ENCODE measurements at places on chromosomes 3 and 15.

GRCh38 chr3:57673156-57673555, 19.7 kb downstream of the DENND6A start:
- no peak for DNase-seq

DNA sequence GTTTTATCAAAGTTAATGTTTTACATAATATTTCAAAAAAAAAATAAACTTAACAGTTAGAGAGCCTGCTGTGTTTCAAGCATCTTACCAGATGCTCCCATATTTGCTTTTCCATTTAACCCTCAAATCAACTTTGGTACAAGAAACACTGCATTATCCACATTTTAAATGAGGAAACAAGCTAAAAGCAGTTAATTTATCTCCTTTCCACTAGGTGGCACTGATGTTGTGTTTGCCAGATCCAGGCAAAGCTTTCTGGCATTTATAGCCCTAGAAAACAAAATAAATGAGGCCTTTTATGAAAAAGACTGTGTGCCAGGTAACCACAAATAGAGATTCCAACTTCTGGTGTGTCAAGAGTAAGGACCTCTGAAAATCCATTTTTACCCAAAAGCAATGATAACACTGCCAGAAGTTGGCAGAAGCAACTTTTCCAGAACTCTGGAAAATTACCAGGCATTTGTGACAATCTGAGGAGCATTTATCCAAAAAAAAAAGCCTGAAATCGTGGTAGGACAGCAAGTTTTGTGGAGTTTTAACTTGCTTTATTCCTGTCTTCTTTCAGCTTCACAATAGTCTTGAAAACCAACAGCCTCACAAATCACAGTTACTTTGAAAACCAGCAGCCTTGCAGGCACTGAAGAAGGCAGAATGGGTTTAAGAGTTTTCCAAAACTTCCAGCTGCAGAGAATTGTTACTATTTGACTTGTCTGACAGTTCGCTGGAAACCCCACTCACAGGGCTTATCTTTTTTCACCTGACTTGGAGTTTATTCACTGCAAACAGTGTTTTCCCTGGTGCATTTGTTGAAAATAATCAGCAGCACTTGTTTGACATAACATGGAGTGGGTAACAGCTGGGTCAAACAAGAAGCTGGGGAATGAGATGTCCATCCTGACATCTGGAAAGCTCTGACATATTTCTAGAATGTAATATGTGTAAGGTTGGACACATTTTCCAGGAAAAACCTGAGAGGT, 9.2 kb downstream of the FAM162A start:
- DNase-seq: no peak

DNA sequence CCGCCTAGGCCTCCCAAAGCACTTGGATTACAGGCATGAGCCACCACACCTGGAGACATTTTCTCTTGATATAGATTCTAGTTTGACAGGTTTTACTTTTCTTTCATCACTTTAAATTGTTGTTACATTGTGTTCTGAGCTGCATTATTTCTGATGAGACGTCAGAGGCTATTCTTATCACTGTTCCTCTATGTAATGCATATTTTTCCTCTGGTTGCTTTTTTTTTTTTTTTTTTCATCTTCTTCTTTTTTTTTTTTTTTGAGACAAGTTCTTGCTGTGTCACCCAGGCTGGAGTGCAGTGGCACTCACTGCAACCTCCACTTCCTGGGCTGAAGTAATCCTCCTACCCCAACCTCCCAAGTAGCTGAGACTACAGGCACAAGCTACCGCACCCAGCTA, 41.2 kb downstream of the TRA2B start:
- no peak for DNase-seq

- DNase-seq: no peak
Measured at GRCh38 chr15:95227235-95227634, 995.9 kb downstream of the MCTP2 start.

- DNase-seq: no peak
Measured at GRCh38 chr15:88342666-88343065, 86.1 kb upstream of the NTRK3 start.

DNA sequence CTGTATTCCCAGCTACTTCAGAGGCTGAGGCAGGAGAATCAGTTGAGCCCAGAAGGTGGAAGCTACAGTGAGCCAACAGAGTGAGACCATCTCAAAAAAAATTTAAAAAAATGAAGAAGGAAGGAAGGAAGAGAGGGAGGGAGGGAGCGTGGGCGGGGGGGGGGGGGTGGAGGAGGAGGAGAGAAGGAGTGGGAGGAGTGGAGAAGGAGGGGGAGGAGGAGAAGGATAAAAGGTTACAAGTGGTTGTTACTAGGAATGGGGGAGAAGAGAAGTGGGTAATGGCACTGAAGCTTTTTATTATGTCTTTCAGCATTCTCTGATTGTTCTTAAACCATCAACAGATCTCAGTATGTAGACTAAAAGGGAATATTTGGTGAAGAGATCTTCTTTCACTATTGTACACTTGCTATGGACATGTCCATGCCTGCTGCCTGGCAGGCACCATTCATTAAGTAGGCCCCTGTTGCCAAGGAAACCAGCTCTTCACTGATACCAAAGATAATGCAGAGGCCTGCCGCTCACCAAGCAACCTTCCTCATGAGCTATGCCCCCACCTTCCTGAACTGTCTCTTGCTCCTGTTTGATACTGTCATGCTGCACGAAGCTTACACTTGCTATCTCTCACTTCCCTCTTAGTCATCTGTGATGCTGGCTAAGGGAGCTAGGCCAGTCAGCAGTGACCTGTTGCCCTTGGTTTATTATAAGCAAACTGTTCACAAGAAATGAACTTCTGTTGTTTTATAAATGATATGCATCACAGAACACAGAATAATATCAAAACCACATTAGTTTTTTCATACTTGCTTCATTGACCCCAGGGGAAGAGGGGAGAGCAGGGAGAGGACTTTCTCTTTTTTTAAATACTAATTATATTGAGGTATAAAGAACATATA, 23.1 kb downstream of the EPM2AIP1 start:
- no peak for DNase-seq

DNA sequence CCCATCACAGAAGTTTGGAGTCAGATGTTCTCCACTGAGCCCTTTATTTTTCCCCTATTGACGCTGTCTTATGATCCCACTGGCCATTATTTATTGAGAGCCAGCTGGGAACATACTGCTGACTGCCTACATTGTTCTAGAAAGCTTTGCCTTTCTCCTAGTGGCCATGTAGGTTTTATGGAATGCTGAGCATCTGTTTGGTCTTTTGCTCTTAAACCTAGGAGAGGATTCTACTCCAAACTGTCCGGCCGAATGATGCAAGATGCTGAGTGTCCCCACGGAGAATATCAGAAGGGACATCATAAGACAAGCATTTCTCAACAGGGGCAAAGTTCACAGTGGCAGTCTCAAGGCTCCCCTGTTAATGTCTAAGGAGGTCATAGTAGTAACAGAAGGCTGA, 171.4 kb downstream of the ARRDC4 start:
- no peak for DNase-seq

DNA sequence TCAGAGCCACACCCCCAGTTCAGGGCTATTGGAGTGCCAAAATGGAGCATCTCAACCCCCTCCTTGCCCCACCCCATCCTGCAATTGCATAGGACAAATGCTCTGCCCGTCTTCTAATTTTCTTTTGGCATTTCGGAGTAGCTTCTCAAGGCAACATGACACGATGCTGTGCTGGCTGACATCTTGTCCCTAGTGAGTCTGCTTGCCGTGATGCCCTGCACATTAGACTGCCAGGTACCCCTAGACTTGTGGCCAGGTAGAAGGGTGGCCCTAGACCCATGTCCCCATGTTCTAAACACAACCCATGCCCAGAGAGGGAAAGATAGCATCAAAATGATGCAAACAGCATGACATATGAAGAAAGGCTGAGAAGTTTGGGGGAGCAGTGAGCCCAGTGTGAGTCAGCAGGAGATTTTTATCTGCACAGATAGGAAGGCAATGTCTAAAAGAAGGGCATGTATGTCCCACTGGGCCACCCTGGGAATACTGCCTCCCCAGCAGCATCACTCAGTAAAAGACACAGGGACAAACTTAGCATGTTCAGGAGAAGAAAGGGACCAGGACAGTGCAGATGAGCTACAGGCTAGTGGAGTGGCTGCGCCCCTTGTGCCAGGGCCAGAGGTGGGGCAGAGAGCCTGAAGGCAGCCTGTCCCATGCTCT, 36.8 kb downstream of the CA12 start:
- DNase-seq: no peak

DNA sequence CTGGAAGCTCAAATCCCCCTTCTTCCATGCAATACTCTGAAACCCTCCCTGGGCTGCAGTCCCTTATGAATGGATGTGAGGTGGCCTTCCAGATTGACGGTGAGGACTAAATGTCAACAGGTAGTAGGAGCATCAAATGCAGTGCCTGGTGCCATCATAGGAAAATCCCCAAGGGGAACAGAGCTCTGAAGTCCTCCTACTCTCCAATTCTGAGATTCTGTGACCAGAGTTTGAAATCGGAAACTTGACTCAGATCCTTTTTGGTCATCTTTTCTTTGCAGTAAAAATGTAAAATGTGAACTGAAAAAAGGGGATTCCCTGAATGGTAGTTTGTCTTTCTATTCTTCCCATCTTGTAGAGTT, 68.8 kb upstream of the TJP1 start:
- DNase-seq: no peak

- no peak for DNase-seq
Measured at GRCh38 chr3:135169651-135170050, 374.6 kb downstream of the EPHB1 start.

DNA sequence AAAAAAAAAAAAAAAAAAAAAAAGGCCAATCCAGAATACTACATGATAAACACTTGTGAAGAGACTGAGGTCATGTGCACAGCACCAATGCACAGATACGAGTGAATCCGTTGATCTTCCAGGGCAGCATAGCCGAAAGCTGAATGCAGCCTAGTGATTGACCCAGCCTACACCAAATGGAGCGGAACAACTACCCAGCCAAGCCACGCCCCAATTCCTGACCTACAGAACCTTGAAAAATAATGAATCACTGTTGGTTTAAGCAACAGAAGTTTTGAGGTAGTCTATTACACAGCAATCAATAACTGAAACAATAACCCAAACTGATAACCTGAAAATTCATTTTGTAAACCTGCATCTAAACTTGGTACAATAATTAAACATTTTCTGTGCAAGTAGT, 361.0 kb downstream of the FHIT start:
- no peak for DNase-seq

DNA sequence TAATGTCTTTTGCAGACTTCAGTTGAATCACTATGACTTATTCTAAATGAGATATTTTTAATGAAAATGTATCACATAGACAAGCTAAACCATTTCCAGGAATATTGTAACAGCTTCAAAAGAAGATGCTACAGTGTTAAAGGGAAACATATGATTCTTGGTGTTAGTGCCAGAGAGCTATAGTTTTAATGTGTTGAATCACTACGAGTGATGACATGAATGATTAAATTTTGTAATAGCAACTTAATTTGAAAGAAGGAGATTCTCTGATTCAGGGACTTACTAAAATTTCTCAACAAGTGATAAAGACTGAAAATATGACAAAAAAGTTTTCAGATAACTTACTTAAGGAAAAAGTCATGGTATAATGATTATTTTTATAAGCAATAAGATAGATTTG, 267.3 kb upstream of the SLITRK3 start:
- DNase-seq: no peak

GRCh38 chr3:122679882-122680474, 661 bp upstream of the PARP14 start:
- no peak for DNase-seq

GRCh38 chr3:32912046-32912445, 39.4 kb upstream of the CCR4 start:
- no peak for DNase-seq

GRCh38 chr15:92930054-92930621, 30.0 kb downstream of the CHD2 start:
- no peak for DNase-seq

- DNase-seq: no peak
Measured at GRCh38 chr3:122006267-122006666, 15.8 kb downstream of the ILDR1 start.

DNA sequence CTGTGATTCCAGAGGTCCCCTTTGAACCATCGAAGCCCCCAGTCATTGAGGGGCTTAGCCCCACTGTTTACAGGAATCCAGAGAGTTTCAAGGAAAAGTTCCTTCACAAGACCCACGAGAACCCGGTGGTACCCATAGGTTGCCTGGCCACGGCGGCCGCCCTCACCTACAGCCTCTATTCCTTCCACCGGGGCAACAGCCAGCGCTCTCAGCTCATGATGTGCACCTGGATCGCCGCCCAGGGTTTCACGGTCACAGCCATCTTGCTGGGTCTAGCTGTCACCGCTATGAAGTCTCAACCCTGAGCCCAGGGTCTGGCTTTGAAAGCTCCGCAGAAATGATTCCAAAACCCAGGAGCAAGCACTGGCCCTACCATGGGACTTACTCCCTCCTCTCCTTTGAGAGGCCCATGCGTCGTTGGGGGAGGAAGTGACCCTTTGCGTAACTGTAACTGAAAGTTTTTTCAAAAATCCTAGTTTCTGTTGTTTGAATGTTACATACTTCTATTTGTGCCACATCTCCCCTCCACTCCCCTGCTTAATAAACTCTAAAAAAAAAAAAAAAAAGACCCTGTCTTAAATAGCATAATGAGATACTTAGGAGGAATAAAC, 85.1 kb upstream of the CSPG5 start:
- no peak for DNase-seq

DNA sequence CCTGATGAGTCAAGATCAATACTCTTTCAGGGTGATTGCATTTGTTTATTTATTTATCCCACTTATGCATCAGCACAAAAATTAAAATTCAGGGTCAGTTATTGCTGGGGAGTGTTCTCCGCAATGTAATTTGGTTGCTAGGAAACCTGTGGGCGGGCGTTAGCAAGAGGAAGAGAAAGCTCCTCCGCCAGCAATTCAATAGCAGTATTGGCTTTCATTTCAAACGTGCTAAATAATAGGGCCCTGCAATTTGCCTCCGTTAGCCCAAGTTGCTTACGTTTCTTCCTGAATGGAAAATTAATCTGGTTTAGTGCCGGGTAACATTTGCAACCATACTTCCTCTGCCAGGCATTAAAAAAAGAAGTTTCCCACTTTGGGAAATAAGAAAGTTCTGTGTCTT, 35.5 kb upstream of the PLCL2 start:
- peak; percentile 54 for DNase-seq

DNA sequence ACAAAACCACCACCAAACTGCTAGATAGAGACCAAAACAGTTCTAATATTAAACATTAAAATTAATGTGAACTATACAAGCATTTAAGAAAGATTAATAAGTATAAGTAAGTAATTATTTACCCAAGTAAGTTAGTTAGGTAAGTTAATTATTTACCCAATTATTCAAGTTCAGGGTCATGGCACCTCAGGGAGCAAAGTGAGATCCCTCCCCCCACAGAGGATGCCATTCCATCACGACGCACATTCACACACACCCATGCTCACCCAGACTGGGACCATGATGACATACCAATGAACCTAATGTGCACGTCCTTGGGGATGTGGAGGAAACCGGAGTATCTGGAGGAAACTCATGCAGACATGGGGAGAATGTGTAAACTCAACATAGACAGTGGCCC, 229.1 kb downstream of the NR2F2 start:
- no peak for DNase-seq

- no peak for DNase-seq
Measured at GRCh38 chr3:45462522-45463265, 74.3 kb downstream of the LARS2 start.

GRCh38 chr15:44250566-44251205, 37.8 kb upstream of the GOLM2 start:
- DNase-seq: no peak

GRCh38 chr15:55627730-55628368, 39.7 kb upstream of the PYGO1 start:
- no peak for DNase-seq
